ENCODE measurements at places on chromosomes 2 and 18. TPM values are rescaled to one million over a fixed set of nuclear protein-coding genes. Genes with fewer than 3 reads are reported as not detected.

GRCh38 chr2:163664610-163665009 lies 71.2 kb downstream of the FIGN start:
- DNase-seq: no peak

GRCh38 chr18:10950876-10951630 lies 198.3 kb downstream of the PIEZO2 start:
- DNase-seq: no peak

DNA sequence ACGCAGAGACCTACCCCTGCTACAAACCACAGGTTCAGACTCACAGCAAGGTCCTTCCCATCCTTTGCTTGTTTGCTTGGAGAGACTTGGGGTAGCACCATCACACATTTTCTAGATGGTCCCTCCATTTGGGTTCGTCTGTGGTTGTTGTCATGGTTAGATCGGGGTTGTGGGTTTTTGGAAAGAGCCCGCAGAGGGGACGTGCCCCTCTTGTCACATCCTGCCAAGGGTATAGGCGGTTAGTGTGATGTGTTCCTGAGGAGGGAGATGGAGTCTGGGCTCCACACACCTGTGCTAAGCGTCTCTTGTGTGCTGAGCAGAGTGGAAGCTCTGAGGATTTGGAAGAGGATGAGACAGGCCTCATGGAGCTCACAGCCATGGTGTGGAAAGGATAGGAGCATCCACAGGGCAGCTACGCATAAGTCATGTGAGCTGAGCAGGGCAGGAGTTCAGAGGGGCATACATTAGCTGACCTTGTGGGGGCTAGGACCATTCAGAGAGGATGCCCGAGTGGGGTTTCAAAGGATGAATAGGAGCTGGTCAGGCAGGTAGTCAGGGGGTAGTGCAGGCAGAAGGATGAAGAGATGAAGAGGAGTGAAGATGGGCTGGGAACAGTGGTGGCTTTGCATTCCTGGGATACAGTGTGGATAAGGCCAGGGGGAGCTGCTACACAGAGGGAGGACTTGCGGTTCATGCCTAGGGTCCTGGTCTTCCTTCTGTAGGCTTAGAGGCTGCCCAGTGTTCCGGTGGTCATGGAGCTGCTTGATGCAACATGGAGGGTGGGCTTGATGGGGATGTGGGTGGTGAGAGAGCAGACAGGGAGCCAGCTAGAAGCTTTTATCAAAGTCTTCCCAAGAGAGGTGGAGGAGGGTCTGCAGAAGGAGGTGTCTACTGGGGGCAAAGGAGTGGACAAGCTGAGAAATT lies 62.9 kb downstream of the ACKR3 start:
- DNase-seq: no peak

GRCh38 chr18:31490387-31490786 lies 7.6 kb upstream of the DSG2 start:
- DNase-seq: no peak

DNA sequence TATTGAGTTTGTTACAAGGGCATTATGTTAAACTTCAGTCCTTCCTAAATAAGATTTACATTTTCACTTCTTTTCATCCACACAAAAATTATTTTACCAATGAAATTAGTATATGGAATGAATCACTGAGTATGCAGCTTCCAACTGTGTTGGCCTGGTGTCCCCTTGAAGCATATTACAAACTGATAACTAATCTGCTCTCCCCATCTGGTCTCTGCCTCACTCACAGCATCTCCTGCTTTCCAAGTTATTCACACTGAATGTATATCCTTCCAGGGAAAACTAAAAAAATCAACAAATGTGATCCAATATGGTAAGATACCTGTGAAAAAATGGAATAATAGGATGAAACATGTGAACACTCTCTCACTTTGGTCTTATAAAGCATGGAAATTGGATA lies 90.0 kb upstream of the NYAP2 start:
- no peak for DNase-seq

- DNase-seq: no peak
These were observed 13.5 kb downstream of the SIX3 start for GRCh38 chr2:44954889-44955592.

NFATC1 gene
- 4.6 TPM for total RNA-seq

DSC1 gene
- total RNA-seq: 0.28 TPM

EPAS1 gene
- 29.2 TPM for total RNA-seq

PTPN4 gene
- 117 TPM for total RNA-seq

EVX2 gene
- 0.17 TPM for total RNA-seq
